ENCODE measurements at places on chromosomes 4 and X.

DNA sequence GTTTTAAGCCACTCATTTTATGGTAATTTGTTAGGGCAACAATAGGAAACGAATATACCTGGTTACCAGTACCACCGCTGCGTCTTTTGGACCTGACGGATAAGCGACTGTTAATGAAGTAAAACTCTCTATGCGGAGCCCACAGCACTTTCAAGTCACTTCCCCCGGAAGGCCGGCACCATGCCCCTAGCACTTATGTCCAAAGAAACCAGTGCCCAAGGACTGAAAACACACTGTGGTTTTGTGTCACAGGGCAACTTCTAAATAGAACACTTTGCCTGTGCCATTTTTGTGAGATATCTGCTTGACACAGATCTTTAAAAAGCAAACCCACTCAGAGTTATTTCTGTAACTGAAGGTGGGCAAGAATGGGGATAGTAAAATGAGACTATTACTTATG, 22.7 kb downstream of the SH3KBP1 start:
- DNase-seq: no peak

- DNase-seq: no peak
These were observed 45.0 kb downstream of the PIR start for GRCh38 chrX:15448010-15448639.

DNA sequence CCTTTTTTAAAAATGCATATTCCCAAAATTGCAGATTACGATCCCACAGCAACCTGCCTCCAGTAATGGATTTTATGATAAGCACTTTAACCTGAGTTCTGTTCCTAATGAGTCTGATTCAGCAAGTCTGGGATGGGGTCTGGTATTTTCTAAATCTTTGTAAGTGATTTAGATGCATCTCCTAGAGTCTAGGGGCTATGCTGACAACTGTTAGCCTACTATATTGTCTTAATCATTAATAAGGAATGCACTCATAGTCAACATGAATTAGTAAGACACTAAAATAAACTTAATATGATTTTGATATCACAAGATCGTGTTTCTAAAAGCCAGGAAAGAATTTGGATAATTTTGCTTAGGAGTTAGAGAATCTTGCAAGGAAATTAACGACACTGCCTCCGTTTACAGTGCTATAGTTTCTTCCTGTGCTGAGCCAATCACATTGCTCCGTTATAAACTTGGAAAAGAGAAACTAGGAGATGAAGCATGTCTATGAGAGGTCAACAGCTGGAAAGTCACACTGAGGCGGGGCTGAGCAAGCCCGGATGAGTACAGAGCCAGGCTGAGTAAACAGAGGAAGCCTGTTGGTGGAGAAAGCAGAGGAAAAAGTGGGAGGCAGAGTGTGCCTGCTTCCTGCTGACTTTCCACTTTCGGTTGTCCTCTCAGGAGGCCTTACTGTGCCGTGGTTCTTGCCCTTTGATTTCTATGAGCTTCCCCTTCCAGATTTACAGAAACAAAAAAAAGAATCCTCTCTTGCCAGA, 5.4 kb downstream of the SCARB2 start:
- DNase-seq: no peak

GRCh38 chr4:45155081-45155777, 428.9 kb upstream of the GNPDA2 start:
- DNase-seq: no peak

DNA sequence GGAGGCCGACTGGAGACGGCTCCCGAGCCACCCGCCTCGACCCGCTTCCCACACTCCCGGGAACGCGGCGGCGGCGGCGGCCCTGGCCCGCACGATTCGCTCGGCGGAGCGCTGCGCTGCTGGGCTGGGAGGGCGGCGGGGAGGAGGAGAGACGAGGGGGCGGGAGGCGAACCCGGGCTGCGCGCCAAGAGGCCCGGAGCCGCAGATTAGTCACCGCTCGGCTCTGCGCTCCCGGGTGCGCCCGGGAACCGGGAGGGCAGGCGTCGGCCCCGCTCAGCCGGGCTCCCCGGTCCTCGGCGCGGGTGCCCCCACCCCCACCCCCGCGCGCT, 11.2 kb upstream of the BCOR start:
- DNase-seq: peak; percentile 56

GRCh38 chrX:133250184-133251100, 32.3 kb upstream of the TFDP3 start:
- DNase-seq: no peak

DNA sequence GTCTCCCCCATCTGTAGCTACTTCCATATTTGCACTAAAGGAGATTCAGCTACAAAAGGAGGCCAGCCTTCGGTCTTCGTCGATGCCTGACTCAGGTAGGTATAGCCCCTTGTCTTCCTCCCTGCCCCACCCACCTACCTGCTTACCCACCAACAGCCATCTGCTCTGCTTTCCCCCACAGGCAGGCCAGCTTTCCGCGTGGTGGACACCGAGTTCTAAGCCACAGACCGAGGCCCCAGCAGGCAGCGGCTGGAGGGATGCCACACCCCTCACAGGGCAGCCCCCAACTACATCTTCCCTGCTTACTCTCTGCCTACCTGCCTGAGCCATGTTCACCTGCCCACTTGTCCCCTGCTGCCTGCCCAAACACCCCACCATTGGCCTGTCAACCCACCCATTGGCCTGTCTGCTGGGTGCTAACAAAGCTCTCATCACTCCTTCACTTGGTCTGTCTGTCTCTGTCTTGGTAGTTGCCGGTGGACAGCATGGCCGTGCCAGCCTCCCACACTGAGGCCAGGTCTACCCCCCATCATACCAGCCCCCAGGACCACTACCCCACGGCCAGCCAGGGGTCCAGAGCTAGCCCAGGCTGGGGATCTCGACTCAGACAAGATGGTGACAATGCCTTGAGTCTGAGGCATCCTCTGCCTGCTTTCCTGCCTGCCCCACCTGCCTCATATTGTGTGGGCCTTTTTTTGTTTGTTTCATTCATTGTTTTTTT, 4.1 kb upstream of the USP11 start:
- no peak for DNase-seq

- no peak for DNase-seq
These were observed 167.0 kb downstream of the SMIM20 start for GRCh38 chr4:26080870-26081628.

DNA sequence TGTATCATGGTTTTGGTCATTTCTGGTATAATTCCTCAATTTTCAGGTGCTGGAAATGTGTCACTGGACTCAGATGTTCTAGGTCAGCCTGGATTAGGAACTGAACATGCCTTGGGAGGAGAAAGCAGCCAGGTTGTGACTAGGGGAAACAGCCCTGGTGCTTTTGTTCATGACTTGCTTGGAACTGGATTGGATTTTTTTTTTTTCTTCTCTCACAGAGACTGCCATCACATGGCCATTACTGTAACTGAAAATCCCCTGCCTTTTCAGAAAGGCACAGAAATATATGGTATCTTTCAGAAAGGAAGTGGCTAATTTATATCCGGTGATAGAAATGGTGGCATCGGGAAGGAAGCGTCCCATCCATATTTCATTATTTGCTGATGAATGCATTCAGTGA, 34.6 kb downstream of the SEPTIN11 start:
- peak; percentile 19 for DNase-seq

GRCh38 chrX:45445745-45446412, 245.2 kb upstream of the DIPK2B start:
- DNase-seq: no peak

DNA sequence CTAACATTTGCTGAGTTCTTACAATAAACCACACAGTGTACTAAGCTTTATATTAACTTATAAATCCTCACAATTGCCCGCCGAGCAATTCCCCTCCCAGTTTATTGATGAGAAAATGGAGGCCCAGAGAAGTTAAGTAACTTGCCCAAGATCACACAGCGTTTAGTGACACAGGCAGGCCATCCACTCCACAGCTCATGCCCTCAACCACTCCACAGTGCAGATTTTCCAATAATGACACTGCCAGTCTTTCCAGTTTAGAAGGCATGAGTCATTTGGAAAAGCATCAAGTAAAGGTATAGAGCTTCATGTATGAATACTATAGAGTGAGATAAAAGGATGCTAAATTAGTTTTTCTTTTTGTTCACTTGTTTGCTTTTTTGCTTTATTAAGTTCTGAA, 208.5 kb downstream of the CAMK2D start:
- DNase-seq: no peak

- peak; percentile 3 for DNase-seq
These were observed 3.6 kb downstream of the MID1IP1 start for GRCh38 chrX:38804682-38805431.

DNA sequence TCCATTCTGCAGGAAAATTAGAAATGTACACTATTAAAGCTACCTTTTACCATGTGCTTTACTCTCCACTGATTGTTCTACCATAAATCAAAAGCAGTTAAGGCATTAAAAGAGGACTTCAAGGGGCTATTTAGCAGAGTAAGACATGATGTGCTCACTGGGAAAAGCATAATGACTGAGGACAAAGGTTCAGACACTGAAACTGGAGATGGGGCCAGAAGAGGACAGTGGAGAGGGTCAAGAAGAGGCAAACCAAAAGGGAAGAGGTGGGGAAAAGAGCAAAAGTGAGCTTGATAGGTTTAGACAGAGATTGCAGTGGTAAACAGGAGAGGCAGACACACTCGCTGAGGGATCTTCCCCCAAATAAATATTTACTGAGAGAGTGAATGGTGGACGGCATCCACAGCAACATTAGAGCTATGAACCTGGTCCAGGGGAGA, 23.8 kb downstream of the SH3RF1 start:
- DNase-seq: no peak

- no peak for DNase-seq
These were observed 12.1 kb upstream of the ETNPPL start for GRCh38 chr4:108774809-108775530.

DNA sequence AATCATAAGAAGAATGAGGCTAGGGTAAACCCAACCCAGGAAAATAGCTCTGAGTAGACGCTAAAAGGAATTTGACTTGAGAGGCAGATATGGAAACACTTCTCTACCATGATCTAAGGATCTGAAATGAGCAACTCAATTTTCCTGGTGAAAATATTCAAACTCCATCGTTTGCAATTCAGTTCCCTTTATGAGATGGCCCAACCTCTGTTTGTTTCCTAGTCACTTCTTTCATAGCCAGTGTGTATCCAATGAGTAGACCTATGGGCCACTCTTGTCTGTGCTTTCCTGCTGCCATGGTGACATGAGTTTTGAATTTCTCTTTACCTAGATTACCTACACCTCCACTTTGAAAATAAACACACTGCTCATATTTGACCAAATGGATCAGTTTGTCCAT, 176.2 kb upstream of the GPRIN3 start:
- no peak for DNase-seq

DNA sequence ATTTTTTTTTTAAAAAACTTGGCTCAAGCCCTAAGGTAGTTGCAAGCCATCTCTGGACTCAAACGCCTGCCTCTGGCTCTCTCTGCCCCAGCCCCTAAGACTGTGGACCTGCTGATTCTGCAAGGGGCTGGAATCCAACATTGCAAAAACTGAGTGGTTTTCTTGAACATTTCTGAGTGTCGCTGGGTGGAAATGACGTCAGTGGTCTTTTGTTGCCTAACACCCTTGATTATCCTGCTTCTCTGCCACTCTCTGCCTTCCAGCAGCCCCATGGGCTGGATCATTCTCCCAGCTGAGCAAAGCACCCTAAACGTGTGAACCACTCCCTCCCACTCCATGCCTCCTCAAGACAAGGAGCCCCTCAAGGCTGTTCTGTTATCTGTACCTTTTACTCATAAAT, 16.6 kb downstream of the BST1 start:
- no peak for DNase-seq

DNA sequence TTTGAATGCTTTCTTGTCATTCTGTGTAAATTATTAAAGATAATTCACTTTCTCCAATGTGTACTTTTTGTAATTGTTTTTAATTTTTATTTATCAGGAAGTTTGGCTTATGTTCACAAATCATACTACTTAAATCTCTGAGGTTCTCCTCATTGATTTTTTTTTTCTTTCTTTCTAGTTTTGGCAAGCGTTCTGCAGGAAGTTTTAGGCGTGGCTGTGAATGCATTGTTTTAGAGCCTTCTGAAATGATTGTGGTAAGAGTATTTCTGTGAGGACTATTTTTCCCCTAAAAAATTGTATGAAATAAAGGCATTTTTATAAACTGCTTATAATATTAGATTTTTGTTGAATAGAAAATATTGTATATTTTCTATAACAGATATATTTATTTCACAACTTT, 135.8 kb downstream of the RAPGEF2 start:
- no peak for DNase-seq

DNA sequence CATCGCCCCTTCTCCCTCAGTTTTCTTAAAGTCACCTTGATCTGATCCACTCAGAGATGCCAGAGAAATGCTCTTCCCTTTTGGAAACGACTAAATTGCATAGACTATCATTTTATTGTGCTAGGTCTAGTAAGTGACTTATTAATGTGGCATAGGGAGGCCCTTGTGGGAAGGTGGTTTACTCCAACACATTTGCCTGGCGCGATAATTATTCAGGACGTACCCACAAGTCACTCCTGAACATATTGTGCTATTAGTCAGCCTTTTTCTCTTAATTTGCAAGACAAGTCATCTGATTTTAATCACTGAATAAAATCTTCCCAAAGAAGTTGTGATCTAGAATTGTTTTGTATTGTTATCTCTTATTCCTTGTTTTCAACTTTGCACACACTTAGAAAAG, 7.6 kb downstream of the ENPEP start:
- DNase-seq: no peak

- no peak for DNase-seq
These were observed 50.3 kb downstream of the HMX1 start for GRCh38 chr4:8821151-8821950.

DNA sequence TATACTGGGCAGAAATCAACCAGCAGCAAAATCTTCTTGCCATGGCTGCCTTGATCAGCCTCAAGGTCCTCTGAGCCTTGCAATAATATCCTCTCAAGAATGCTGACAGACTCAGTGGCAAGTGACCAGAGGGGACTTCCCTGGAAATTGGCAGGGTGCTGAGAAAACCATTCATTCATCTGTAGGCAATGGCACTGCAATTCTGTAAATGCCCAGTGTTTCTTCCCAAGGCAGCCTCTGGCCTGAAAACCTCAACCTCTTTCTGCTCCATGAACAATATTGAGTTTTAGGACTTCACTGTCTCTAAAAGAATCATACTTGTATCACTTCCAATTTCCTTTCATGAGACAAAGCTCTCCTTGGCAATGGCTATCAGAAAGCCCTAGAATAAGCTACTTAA, 754.3 kb upstream of the TENM3 start:
- DNase-seq: no peak

- DNase-seq: no peak
These were observed 92.7 kb upstream of the ARX start for GRCh38 chrX:25108481-25108880.

Measured in CD4-positive, alpha-beta T cell treated with Interleukin-6 at 100 ng/mL for 8 hours (primary cell).